ENCODE measurements at places on chromosomes 6 and 20.

DNA sequence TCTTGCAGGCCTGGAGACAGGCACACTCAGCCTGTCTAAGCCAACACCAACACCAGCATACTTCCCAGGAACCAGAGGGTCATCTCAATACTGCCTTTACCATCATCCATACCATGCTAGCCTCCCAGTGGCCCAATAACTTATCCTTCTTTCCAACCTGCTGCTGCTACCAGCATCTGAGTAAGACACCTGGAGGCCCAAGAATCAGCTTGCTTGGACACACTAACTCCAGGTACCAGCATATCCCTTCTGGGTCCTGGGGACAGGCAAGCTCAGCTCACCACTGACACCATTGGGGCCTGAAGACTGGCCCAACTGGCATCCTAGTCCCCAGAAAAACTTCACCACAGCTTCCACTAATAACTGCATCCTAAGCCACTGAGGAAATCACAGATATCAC is 205.3 kb downstream of the CD109 start:
- DNase-seq, result no peak

- DNase-seq, result no peak
These were observed 49.8 kb downstream of the RNASET2 start for GRCh38 chr6:166906376-166907044.

DNA sequence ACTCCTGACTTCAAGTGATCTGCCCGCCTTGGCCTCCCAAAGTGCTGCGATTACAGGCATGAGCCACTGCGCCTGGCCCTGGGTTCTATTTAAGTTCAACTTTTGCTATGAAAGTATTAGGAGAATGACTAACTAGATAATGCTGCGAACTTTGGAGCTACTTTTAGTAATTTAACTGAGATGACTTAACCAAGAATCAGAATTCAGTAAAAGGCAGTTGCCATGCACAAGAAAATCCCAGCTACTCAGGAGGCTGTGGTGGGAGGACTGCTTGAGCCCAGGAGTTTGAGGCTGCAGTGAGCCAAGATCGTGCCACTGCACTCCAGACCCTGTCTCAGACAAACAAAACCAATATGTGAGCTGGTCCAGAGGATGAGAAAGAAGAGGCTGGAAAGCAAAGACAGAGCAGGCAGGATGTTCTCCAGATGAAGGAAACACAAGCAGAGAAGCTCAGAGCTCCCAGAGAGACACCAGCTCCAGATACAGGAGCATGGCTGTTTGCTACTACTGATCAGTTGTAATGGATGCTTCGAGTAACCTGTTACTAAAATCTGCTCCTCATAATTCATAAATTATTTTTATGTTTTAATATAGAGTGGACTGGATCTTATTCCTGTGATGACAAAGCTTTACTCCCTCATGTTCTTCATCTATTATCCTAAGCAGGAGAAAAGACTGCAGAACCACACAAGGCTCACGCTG is 23.9 kb downstream of the ZNF217 start:
- no peak for DNase-seq

DNA sequence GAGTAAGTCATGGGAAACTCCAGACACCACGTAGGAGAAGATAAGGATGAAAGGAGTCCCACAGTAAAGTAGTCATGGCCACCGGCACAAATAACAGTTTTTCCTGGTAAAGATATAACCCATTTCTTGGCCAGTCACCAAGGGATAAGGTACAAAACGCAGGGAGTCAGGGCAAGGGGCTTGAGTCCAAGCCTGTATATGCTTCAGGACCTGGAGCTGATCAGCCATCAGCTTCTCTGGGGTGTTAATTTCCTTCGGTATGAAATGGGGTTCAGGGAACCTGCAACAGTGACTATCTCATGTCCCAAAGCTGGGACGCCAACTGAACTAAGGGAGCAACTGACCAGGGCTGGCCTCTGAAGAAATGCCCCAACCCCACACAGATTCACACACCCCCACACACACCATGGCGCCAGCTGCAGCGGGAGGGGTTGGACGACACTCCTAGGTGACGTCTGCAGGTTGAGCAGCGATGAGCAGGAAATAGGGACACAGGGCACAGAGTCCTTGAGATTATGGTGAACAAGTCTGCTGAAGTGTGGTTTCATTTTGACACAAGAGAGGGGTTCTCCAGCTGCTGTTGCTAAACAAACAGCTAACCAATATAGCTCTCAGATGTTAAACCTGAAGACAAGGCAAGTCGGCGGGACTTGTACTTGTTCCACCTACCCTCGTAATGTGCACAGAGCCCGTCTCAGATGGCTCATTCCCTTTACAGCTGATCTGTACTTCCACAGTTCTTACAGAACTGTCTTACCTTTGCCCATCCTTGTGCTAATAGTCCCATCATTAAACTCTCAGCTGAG is 7.4 kb upstream of the ADTRP start:
- no peak for DNase-seq

DNA sequence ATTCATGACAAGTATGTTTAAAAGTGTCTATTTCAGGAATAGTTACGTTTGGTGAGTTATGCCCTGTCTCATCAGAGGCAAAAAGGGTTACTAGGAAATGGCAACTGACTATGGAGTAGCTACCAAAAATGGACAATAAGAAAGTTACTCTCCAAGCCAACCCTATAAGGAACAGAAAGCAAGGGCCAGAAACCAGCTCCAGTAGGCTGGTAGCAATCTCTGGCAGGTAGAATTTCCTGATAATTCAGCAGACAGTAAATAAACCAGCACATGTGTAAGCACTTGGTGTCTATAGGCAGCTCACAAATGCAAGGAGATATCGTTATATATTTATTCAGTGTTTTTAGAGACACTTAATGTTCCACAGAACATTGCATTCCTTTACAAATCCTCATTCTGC is 20.3 kb downstream of the SOX4 start:
- DNase-seq, result no peak

DNA sequence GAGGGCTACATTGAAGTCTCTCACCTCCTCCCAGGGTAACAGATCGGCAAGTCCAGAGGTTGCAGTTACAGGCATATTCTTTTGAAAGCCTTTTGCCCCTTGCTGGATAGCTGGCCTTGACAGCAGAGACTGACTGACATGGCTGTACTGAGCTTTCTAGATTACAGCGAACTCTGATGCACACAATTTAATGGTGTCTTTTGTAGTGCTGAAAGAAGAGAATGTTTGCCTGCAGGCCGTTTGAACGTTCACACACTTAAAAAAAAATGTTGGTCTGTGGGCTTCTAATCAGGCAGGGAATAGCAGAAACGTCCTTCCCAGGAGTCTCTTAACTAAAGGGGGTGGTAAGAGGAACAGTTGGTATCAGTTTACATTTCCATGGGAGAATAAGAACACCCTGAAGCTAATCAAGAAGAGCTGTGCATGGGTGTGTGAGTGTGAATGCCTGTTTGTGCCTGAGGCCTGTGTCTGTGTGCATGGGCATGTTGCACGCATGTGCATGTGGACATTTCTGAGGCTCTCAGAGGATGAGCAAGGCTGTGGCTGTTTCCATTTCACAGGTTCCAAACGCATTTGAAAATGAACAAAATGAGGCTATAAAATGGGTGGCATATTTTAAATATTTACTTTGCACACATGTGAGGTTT is 213.9 kb upstream of the SSTR4 start:
- DNase-seq, result no peak

DNA sequence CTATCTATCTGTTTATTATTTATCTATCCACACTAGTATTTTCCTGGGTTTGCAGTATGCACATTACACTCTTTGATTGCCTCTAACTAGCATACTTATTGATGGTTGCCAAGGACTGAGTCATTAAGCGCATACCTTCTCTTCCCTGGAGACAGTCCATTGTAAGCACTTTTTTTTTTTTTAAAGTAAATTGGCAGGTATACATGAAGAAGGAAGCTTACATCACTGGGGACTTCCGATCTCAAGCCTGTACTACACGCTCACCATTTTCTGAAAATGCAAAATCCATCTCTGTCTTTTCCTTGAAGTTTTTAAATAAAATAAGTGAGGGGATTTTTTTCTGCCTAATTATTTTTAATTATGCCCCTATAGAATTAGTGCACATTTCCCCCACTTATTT is 63.5 kb downstream of the HMGN3 start:
- no peak for DNase-seq
